ENCODE measurements at places on chromosomes 13 and 19. TPM values are rescaled to one million over a fixed set of nuclear protein-coding genes. Genes with fewer than 3 reads are reported as not detected.

The ZNF571 gene
- polyA plus RNA-seq: 5.0 TPM

The ZNF564 gene
- polyA plus RNA-seq: 1.0 TPM

The GNA15 gene
- polyA plus RNA-seq: 0.94 TPM

The ZNF573 gene
- polyA plus RNA-seq: 10.3 TPM

The NUMBL gene
- polyA plus RNA-seq: 0.48 TPM

The COLGALT1 gene
- 0.28 TPM for polyA plus RNA-seq
